Activated naive CD4-positive, alpha-beta T cell (primary cell): ENCODE measurements at places on chromosomes 3 and 15.

GRCh38 chr3:115478359-115478758 lies 145.0 kb upstream of the GAP43 start:
- DNase-seq, result no peak

GRCh38 chr15:52251144-52251860 lies 44.3 kb downstream of the MYO5C start:
- DNase-seq, result no peak

- no peak for DNase-seq
These were observed 117.6 kb upstream of the TBL1XR1 start for GRCh38 chr3:177314897-177315296.

DNA sequence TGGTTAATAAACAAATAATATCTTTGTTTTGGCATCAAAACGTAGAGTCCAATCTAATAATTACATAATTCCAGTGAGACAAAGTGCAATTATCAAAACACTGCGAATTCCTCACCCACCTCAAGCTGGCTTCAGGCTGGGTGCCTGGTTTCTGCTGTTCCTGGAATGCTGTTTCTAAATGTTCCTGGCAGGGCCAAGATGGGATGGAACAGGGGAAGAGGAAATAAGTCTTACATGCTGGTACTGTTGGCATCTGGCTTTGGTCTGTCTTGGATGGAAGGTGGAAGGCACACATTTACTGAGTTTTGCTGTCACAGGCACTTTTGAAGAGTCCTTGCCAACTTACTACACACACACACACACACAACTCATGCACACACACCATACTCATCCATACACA lies 101.9 kb upstream of the SLCO3A1 start:
- no peak for DNase-seq

DNA sequence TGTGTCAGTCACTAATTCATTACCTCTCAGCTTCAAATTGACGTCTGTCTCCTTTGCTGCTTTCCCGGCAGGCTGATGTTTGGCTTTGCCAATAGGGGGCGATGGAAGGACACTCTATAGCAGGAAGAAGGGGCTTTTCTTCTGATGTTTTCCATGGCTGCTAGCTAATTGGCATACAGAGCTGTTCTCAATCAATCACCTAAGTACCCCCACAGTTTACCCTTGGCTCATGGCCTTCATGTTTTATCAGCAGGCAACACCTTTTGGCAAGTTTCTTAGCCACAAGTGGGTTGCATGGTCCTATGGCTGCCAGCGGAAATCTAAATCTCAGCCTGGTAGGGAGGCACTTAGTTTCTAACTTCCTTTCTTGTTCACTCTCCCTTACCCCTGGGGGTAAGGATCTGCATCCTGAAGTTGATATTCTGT lies 45.0 kb downstream of the ESYT3 start:
- DNase-seq, result no peak

- no peak for DNase-seq
These were observed 87.0 kb upstream of the BOC start for GRCh38 chr3:113124256-113124830.

- no peak for DNase-seq
These were observed 510.8 kb downstream of the SHQ1 start for GRCh38 chr3:72337480-72337855.

GRCh38 chr3:39255503-39256325 lies 24.1 kb downstream of the CX3CR1 start:
- no peak for DNase-seq

- DNase-seq, result no peak
These were observed 27.2 kb upstream of the ARPIN start for GRCh38 chr15:89939910-89940309.

GRCh38 chr3:159929171-159930141 lies 59.2 kb upstream of the IL12A start:
- no peak for DNase-seq

- DNase-seq, result no peak
These were observed 525.1 kb upstream of the GOLIM4 start for GRCh38 chr3:168620854-168621253.

- DNase-seq, result no peak
These were observed 20.1 kb downstream of the GXYLT2 start for GRCh38 chr3:72907731-72908620.

GRCh38 chr15:83472151-83472550 lies 25.0 kb downstream of the SH3GL3 start:
- DNase-seq, result no peak

DNA sequence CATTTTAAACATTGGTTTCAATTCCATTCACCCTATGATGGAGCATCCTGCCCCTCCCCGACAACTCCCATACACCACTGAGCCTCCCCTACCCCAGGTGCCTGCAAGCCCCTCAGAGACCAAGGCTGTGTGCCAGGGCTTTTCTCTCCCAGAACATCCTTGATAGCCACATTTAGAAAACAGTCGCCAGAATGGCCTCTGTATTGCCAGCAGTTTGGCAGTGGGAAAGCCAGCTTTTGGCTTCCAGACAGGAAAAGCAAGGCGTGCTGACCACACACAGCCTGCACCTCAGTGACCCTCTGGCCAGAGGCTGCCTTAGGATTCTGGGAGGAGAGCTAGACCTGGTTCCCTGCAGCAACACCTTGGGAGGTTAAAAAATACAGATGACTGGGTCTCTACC lies 18.2 kb upstream of the HRH1 start:
- no peak for DNase-seq

- DNase-seq, result no peak
These were observed 10.9 kb upstream of the CHAC1 start for GRCh38 chr15:40942337-40942854.

- DNase-seq, result no peak
These were observed 49.0 kb upstream of the FURIN start for GRCh38 chr15:90819390-90819789.
